ENCODE measurements at places on chromosomes 16 and 17.
A peak's percentile ranks its signal among the peaks of the same experiment; 100 is the strongest.

GRCh38 chr16:77273815-77274214 is 74.6 kb downstream of the SYCE1L start:
- DNase-seq = no peak

GRCh38 chr17:30443721-30444120 is 33.5 kb upstream of the GOSR1 start:
- DNase-seq = no peak

- DNase-seq = peak; percentile 17
Measured at GRCh38 chr17:50272711-50273653, 1.3 kb upstream of the TMEM92 start.

DNA sequence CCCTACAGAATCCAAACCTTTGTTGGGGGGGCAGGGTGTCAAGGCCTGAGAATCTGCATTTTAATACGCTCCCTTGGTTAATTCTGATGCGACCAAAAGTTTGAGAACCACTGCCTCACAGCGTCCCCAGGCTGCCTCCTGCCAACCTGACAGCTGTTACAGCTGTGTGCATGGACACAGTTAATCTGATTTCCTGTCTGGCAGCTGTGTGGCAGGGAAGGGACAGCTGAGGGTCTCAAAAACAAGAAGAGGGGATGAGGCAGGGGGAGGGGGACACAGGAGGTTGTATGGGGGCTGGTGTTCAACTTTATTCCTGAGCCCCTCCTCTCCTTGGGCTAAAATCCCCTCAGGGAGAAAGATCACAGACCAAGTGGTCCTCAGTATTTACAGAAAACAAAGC is 17.5 kb downstream of the HDAC5 start:
- DNase-seq = no peak

DNA sequence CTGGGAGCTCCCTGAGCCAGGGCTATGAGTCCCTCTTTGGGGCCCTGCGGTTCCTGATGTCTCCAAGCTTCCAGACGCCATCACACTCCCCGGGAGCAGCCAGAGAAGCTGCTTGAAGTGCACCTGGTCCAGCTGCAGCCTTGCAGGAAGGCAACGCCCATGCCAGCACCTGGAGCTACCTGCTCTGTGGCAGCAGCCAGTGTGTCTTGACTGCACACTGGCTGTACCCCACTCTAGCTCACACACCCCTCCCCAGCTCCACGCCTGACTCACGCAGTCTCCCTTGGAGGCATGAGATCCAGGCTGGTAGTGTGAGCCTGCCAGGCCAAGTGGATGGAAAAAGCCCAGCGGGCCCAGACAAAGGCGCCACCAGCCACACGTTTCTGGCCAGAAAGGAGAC is 63.3 kb downstream of the USP32 start:
- DNase-seq = no peak

DNA sequence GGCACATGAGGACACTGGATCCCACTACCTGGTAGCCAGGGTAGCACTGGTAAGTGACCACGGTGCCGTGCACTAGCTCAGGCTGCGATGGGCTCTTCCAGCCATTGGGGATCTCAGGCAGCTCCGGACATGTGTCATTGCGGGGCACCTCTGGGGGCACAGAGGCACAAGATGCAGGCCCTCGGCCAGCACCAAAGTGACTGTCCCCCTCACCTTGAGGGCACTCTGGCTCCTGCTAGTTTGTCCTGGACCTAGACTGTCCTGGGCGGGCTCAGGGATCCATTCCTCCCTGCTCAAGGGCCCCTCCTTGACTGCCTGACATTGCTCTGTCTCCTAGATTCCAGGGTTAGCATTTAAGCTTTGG is 6.7 kb upstream of the PHF12 start:
- DNase-seq = no peak

- DNase-seq = no peak
Measured at GRCh38 chr16:83676086-83676485, 131.7 kb upstream of the HSBP1 start.

GRCh38 chr17:42980766-42981397 is 517 bp downstream of the RUNDC1 start:
- no peak for DNase-seq

DNA sequence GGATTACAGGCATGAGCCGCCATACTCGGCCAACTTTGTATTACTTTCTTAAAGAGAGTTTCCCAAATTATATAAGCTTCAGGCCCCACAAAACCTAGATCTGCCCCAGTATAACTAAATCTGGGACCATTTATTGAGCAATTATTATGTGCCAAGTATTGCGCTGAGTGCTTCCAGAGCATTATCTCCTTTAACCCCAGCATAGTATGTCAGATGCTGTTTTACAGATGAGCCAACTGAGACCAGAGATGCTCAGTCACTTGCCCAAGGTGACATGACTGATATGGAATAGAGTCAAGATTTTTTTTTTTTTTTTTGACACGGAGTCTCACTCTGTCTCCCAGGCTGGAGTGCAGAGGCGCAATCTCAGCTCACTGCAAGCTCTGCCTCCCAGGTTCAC is 1.9 kb upstream of the ERBB2 start:
- DNase-seq = no peak

DNA sequence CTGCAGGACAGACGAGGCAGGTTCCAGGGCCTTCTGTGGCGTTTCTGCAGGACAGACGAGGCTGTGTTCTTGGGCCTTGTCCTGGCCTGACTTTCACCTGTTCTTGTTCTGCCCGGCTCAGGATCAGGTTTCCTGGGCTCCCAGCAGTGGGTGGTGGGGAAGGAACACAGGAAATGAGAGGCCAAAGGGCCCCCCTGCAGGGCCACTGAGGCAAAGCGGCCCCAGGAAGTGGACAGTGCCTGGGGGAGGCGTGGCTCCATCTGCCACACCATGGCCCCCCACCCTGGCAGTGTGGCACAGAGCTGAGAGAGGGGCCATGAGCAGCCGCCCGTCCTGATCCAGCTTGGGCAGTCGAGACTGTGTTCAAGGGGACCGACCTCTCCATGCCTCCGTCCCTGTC is 20.7 kb downstream of the SPIRE2 start:
- DNase-seq = no peak

- DNase-seq = no peak
Measured at GRCh38 chr16:88746506-88746905, 38.5 kb downstream of the PIEZO1 start.

DNA sequence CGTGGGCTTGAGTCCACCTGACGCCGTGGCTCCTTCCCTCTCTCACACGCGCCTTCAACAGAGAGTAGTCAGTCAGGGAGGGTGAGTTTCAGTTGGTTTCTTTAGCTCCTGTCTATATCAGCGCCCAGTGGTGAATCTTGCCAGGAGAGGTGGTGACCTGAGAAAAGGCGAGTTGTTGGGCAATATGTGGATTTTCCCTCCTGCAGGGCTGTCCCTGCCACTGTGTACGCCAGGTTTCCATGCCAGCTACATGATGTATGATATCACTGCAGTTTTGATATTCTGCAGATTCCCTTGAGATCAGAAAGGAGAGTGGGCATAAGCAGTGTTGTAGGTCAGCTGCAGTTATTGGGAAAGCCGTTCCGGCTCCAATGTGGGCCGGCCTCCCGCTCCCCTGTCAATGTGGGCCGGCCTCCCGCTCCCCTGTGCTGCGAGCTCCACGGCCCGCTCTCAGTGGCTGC is 31.4 kb downstream of the BANP start:
- DNase-seq = no peak

DNA sequence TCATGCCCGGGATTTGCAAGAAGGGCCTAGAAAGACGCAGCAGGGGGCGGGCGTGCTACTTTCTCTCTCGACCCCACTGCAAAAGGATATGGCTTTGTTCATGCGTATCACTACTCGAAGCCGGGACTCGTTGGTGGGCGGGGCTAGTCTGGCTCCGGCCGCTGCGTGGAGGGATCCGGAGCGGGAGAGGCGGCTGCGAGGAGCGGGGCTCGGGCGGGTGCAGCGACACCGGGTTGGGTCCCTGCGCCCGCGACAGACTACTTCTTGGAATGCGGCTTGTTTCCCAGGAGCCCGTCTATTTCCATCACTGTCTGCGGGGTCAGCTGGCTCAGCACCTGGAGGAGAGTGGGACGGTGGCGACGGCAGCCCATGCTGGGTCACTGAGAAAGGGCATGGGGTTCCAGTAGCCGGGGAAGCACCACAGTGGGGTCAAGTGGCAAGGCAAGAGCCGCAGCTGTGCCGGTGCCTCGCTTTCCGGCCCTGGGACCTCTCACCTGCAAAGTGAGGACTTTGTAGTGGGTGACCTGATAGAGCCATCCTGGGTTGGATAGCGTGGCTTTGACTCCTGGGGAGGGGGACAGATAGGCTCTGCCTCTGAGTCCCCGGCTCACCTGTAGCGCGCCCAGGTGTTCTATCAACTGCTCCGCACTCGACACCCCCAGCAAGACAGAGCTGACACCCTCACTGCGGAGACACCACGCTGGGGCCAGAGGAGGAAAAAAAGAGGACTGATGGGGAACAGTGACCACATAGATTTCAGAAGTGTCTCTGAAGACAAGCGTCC is 6.6 kb downstream of the KCNAB3 start:
- peak; percentile 68 for DNase-seq

DNA sequence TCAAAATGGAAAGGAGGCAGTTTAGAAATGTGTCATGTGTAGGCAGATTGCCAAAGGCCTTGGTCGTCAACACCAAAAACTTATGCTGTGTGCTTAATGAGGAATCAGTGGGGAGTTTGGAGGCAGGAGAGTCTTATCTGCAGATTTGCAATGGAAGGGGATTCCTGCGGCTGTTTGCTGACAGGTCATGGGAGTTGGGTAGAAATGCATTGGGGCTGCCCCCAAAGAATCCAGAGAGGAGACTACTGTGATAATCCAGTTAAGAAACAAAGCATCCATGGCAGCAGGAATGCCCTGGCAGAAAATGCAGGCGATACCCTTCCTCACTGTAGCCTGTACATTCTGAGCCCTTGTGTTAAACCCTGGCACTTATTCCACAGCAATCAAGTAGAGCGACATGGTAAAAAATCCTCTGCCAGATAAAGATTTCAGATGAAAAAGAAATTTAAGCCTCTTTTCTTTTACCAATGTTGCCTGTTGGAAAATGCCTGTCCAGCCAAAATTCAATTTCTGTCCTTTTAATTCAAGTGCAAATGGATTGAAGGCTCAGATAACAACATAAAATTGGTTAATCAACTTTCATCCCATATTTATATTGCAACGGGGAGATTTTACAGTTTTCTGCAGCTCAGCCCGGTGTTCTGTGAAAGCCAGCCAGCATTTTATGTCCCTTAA is 491.0 kb upstream of the CDH5 start:
- no peak for DNase-seq

GRCh38 chr17:9971991-9972390 is 66.9 kb upstream of the RCVRN start:
- DNase-seq = no peak
